ENCODE measurements at places on chromosomes 12 and 14.

DNA sequence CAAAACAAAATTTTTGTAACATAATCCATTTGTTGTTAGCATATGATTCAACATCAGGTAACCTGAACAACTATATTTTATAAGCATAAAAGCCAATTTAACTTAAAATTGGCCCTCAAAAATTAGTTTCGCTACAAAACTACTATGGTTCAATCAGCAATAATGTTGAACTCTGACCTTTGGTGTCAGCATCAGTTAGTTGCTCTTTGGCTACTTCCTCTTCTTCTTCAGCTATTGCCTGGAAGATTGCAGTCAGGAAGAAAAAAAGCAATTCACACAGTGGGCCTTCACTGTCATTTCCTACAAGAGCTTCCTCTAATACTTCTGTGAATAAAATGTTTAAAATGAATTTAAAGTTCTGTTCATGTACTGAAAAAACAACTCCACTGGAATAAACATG, 78.2 kb upstream of the CFL2 start:
- DNase-seq, result no peak

DNA sequence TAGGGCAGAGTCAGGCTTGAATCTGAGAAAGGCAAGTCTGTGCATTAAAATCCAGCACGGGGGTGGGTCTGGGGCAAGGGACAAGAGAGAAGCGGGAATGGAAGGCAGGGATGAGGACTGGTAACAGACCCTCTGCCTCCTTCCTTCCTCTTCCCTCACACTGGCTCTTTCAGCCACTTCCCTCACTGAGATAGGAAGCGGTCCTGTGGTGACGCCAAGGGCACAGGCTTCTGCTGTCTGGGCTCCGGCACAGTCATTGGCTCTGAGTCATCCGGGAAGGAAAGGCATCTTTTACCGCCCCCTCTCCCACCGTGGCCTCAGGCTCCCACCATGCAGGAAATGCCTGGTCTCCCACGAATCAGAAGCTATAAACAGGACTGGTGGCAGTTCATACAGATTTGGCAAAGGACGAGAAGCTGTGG, 70.2 kb downstream of the ETV6 start:
- DNase-seq, result no peak

DNA sequence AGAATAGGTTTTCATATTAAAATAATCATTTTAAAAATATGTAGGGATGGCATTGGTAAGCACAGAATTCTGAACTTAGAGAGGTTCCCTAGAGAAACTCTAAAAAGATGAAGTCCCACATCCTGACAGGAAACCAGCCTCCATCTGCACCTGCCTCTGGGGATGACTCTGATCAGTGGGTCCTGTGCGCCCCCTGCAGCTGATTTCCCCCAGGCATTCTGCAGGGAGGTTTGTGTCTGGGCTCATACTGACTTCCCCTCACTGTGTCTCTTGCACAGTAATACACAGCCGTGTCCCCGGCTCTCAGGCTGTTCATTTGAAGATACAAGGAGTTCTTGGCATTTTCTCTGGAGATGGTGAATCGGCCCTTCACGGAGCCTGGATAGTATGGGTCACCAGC, 602.9 kb downstream of the TMEM121 start:
- DNase-seq, result peak; percentile 38

- no peak for DNase-seq
Measured at GRCh38 chr12:113958108-113958507, 8.0 kb downstream of the RBM19 start.

DNA sequence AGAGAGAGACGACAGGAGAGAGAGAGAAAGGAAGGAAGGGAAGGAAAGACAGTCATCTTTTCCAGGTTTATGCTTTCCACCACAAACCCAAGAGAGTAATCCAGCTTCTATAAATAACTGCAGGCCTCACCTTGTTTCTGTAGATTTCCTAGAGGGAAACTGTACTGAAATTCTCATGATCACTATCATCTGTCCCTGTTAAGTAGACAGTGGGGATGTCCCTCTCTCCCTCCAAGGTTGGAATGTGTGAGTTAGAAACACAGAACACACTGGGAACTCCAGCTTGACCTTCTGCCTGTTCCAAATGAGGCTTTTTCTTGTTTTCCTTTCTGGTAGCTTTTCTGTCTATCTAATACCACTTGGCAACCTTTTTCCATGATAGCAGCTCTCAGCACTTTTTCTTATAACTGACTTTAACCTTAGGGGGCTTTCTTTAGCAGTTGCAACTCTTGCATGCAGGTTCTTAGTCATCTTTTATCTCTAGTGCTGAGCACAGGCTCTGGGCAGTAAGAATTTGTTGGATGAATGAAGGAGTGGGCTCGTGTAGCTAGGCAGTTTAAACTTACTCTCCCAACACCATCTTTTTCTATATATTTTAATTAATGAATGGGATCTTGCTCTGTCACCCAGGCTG, 22.8 kb upstream of the FBXO33 start:
- no peak for DNase-seq

DNA sequence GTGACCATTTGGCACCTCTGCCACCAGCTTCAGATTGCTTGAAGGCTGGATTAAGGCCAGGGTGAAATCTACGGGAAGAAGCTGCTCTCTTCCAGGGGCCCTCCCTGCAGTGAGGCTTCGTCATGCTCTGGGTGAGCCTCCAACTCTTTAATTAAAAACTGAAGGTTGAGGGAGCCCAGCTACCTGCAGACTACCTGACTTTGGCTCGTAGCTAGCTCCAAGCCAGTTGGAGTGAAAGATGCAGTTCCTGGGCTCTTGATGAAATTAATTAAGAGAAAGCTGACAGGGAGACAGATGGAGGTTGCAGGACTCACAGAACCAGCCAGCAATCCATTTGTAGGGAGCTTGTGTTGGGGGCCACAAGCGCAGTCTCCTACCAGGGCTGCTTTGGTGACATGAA, 168.5 kb upstream of the SFSWAP start:
- no peak for DNase-seq

DNA sequence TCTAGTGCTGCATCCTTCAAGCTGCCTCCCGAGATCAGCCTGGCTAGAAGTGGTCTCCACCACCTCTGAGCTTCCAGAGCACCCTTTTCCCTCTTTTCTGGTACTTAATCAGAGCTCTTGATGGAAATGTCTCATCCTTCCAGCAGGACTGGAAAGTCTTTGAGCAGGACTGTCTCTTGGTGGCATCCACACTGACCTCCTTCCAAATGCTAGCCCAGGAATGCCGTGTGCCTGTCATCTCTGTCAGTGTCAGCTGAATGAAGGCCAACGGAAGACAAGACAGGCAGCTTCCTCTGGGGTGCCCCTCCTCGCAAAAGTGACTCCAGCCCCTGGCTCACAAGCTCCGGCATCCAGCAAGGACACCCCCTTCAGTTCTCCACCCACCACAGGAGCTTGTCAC, 171.3 kb upstream of the FKBP4 start:
- DNase-seq, result no peak

DNA sequence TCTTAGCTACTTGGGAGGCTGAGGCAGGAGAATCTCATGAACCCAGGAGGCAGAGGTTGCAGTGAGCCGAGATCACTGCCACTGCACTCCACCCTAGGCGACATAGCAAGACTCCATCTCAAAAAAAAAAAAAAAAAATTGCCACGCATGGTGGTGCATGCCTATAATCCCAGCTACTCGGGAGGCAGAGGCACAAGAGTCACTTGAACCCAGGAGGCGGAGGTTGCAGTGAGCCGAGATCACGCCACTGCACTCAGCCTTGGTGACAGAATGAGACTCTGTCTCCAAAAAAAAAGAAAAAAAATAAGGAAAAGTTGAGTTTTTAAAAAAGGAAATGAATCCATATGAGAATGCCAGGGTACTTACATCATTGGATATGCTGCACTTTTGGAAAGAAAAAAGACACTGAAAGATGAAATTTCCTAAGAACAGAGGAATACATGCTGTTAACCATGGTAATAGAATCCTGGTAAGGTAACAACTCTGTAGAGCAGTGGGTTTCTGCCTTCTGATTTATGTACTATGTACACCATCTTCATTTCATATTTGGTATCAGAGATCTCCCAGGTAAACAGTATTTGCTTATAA, 222.7 kb downstream of the ERC1 start:
- no peak for DNase-seq

DNA sequence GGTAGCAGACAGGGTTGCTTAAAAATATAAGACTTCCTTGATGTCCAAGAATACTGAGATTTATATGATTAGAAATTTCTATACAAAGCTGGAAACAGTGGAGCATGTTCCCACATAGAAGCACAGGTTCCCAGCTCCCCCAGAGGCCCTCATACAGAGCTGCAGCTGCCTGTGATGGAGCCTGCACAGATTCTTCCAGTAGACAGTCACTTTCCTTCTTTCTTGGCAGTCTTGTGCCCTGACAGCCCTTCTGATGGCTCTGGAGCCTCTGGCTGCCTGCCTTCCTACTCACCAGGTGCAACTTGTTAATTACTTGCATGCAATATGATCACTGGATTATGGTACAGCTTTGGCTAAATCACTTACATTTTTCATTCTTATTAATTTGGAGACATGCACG, 44.4 kb downstream of the BICD1 start:
- DNase-seq, result no peak

DNA sequence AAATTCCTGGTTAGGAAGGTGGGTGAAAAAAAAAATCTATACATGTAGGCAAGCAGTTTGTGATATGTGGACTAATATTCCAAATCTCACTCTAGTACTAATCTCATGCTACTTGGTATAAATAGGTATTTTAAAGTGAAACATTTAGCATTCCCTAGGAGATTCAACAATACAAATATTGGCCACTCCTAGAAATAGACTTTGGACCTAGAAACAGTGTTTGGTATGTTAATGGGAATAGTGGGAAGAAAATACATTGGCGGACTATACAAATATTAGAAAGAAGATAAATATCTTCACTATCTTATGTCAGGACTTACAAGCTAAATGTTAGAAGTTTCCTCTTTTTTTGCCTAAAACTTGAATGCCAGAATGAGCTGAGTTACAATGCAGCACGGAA, 28.2 kb downstream of the HIGD1C start:
- DNase-seq, result no peak

DNA sequence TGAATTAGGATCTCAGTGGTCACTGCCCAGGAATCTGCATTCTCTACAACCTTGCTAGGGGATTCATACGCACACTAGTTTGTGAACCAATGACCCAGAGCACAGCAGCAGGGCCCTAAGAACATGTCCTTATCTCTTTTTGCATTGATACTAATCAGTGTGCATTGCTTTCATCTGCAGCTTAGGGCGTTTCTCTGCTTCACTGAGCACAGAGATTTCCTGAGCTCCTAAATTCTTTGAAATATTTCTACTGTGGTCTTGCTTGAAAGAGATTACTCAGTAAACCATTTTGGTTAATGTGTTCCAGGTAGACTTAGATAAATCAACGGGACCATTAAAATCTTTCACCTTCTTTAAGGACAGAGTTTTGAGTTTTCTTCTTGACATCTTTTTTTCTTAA, 351.3 kb upstream of the KITLG start:
- DNase-seq, result no peak

DNA sequence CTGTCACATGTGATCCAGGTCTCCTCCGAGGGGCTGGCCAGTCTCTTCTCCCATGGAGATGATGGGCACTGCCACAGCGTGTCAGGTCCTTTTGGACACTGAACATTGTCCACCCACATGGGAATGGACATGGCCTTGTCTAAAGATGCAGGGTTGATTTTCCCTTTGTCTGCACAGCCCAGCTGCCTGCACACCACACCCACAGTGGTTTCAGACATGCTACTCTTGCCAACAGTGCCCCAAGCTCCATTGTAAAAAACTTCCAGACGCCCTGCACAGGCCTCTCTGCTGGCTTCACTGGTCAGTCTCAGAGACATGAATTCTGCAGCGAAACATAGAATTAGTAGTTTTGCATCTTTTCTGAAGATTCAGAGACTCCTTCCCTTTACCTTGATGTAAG, 18.5 kb downstream of the CD163 start:
- no peak for DNase-seq

DNA sequence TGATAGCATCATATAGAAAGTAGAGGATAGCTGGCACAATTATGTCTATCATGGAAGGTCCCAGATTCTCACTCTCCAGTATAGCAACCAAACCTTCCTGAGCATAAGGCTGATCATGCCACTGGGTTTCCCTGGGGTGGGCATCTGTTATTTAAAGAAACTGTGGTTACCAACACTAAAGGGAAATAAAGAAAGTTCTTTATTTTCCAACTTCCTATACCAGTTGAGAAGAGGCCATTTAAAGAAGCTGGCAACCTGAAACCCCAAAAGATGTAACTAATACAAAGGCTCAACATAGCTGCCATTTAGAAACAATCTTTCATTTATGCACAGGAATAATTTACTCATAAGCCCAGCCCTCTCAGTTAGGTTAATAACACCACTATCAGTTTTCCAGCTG, 3.1 kb downstream of the BCAT1 start:
- DNase-seq, result no peak

GRCh38 chr14:71362282-71362681, 455.0 kb downstream of the PCNX1 start:
- no peak for DNase-seq

DNA sequence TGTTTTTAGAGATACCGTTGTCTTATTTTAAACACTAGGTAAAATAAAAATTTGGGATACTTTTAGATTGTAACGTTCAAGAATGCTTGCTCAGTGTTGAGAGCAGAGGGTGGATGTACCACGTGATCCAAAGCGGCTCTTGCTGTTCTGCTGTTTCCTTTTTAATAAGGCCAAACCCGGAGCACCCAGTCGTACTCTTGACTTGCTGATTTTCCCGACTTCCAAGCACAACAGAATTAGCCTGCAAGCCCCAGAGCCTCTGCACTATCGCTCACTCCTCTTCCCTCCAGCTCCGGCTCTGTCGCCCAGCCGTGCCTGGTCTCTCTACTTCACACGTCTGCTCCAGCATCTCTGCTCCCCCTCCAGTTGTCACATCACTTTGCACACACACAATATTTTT, 77.3 kb downstream of the EMP1 start:
- DNase-seq, result no peak

GRCh38 chr12:92226071-92226661, 80.5 kb upstream of the BTG1 start:
- DNase-seq, result no peak

DNA sequence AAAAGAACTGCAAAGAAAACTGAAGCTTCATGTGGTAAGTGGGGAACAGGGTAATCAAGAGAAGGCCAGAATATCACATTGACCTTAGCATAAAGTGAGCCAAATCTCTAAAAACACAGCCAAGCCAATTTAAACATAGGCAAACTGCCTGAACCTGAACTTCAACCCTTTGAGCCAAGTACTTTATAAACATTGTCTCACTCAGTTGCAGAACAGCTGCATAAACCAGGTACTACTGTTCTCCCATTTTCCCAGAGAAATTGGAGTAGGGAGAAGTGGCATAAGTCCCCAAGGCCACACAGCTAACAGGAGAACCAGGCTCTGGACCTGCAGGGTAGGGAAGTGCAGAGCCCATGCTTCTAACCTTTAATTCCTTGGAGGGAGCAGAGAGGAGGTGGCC, 30.4 kb upstream of the FKBP4 start:
- DNase-seq, result no peak

GRCh38 chr14:61188196-61188595, 92.9 kb downstream of the TMEM30B start:
- no peak for DNase-seq

- no peak for DNase-seq
Measured at GRCh38 chr12:11412731-11413130, 17.4 kb upstream of the PRB2 start.

GRCh38 chr12:66879409-66879808, 200.5 kb upstream of the GRIP1 start:
- no peak for DNase-seq
